ENCODE measurements at places on chromosomes 3 and 15. TPM values are rescaled to one million over a fixed set of nuclear protein-coding genes. Genes with fewer than 3 reads are reported as not detected.

The NANOGP8 gene
- 1.3 TPM for total RNA-seq

The CPLX3 gene
- total RNA-seq, result not detected

The SIDT1 gene
- 3.8 TPM for total RNA-seq

The PPARG gene
- 96.0 TPM for total RNA-seq

The ALDH1L1 gene
- 10.8 TPM for total RNA-seq

The CHL1 gene
- total RNA-seq, result 40.3 TPM

The CALML4 gene
- 6.0 TPM for total RNA-seq

The METTL6 gene
- 9.1 TPM for total RNA-seq

Measured in breast epithelium (tissue), 4 donors.